ENCODE measurements at places on chromosomes 6 and 20. TPM values are rescaled to one million over a fixed set of nuclear protein-coding genes. Genes with fewer than 3 reads are reported as not detected.

WFDC2 gene
- not detected for total RNA-seq

MAPK13 gene
- 37.5 TPM for total RNA-seq

- H3K4me3 ChIP-seq, result no peak overlapping the region
- H3K27me3 ChIP-seq, result no peaks in the 10 kb centered on the region
- H3K36me3 ChIP-seq, result peaks cover 74% of the 10 kb centered on the region
- peaks cover 15% of the 10 kb centered on the region for H3K4me1 ChIP-seq
Observed at GRCh38 chr6:4125933-4126864, 9.2 kb downstream of the ECI2 start.

- DNase-seq, result no peak
- H3K27me3 ChIP-seq, result no peaks in the 10 kb centered on the region
- H3K4me3 ChIP-seq, result no peak overlapping the region
- H3K36me3 ChIP-seq, result no peaks in the 10 kb centered on the region
Observed at GRCh38 chr6:80679992-80680391, 573.5 kb downstream of the BCKDHB start.

GRCh38 chr6:155389130-155389529 lies 66.5 kb downstream of the NOX3 start:
- no peak overlapping the region for H3K4me3 ChIP-seq
- H3K27me3 ChIP-seq, result no peaks in the 10 kb centered on the region
- H3K4me1 ChIP-seq, result no peaks in the 10 kb centered on the region
- H3K36me3 ChIP-seq, result no peaks in the 10 kb centered on the region
- H3K27ac ChIP-seq, result no peak overlapping the region

- no peaks in the 10 kb centered on the region for H3K27me3 ChIP-seq
- H3K4me3 ChIP-seq, result no peak overlapping the region
- peaks cover 4% of the 10 kb centered on the region for H3K36me3 ChIP-seq
- H3K27ac ChIP-seq, result no peak overlapping the region
- peaks cover 59% of the 10 kb centered on the region for H3K4me1 ChIP-seq
Observed at GRCh38 chr6:139129284-139129683, 5.6 kb upstream of the HECA start.

OPRM1 gene
- not detected for total RNA-seq

- H3K36me3 ChIP-seq, result no peaks in the 10 kb centered on the region
- no peak overlapping the region for H3K27ac ChIP-seq
- no peak overlapping the region for H3K4me3 ChIP-seq
- H3K4me1 ChIP-seq, result peaks cover 18% of the 10 kb centered on the region
- DNase-seq, result no peak
- H3K27me3 ChIP-seq, result no peaks in the 10 kb centered on the region
Observed at GRCh38 chr6:146354451-146354850, 189.2 kb upstream of the RAB32 start.

- no peaks in the 10 kb centered on the region for H3K4me1 ChIP-seq
- no peaks in the 10 kb centered on the region for H3K36me3 ChIP-seq
- peaks cover 27% of the 10 kb centered on the region for H3K27me3 ChIP-seq
- no peak overlapping the region for H3K4me3 ChIP-seq
Observed at GRCh38 chr6:7100753-7101081, 7.0 kb upstream of the RREB1 start.

DNA sequence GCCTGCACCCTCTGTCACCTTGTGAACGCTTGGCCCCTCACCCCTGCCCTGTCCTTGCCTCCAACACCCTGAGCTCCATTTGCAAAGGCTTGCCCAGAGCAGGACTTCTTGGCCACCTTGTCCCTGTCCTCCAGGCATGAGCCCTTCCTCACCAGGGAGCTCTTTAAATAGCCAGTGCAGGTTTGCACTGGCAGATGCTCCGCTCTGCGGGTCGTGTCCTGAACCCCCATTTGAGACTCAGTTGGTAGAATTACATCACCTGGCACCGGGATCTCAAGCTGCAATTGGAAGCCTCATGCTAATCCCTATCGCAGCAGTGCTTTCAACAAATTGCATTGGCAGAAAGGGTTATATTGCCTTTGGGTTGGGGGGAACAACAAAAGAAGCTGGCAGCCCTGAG lies 85.9 kb downstream of the TRMT6 start:
- no peak for DNase-seq
- H3K4me3 ChIP-seq, result no peak overlapping the region
- H3K4me1 ChIP-seq, result peaks cover 8% of the 10 kb centered on the region
- H3K27me3 ChIP-seq, result no peaks in the 10 kb centered on the region
- no peaks in the 10 kb centered on the region for H3K36me3 ChIP-seq

ARMC12 gene
- total RNA-seq, result 0.89 TPM

PKIB gene
- total RNA-seq, result 0.52 TPM
